Activated T-cell treated with anti-CD3 and anti-CD28 coated beads for 1 hour (primary cell): ENCODE measurements at places on chromosomes 4 and X.

DNA sequence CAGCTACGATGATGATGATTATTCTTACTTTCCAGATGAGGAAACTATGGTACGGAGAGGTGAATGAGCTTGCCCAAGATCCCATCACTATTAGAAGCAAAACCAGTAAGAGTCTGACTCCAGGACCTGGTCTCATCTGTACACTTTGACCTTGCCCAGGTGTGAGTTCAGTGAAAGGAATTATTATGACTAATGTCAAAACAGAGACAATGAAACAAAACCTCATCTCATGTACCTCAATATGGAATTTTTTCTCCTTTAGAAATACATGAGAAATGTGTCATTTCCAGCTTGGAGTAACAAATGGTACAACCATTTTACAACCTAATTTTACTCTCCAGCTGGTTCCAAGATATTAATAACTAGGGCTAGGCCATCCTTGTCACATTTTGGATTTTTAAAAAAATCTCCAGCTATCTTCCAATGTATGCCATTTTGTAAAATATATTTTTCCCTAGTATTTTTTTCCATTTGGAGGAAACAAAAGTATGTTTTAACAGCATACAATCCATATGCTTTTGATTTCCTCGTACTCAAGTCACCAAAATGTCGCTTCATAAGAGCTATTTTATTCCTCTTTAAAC, 213.8 kb downstream of the PTTG2 start:
- no peak for DNase-seq

GRCh38 chr4:577499-578450, 1.7 kb upstream of the TMEM271 start:
- DNase-seq = no peak

- no peak for DNase-seq
These were observed 586.9 kb downstream of the PCDH7 start for GRCh38 chr4:31307029-31307428.

DNA sequence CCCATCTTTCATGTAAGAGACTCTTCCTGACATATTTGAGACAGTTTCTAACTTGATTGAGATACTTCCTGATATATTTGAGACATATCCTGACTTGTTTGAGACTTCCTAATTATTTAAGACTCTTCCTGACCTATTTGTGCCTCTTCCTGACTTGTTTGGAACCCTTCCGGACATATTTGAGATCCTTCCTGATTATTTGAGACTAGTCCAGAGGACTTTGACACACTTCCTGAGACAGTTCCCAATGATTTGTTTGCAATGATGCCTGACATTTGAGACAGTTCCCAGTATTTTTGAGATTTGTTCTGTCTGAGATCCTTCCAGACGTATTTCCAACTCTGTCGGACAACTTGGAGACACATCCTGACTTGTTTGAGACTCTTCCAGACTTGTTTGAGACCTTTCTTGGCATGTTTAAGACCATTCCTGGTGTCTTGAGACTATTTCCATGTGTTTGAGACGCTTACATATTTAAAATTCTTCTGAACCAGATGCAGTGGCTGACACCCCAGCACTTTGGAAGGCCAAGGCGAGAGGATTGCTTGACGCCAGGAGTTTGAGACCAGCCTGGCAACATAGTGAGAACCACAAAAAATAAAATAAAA, 118.9 kb upstream of the USP9X start:
- DNase-seq = no peak

DNA sequence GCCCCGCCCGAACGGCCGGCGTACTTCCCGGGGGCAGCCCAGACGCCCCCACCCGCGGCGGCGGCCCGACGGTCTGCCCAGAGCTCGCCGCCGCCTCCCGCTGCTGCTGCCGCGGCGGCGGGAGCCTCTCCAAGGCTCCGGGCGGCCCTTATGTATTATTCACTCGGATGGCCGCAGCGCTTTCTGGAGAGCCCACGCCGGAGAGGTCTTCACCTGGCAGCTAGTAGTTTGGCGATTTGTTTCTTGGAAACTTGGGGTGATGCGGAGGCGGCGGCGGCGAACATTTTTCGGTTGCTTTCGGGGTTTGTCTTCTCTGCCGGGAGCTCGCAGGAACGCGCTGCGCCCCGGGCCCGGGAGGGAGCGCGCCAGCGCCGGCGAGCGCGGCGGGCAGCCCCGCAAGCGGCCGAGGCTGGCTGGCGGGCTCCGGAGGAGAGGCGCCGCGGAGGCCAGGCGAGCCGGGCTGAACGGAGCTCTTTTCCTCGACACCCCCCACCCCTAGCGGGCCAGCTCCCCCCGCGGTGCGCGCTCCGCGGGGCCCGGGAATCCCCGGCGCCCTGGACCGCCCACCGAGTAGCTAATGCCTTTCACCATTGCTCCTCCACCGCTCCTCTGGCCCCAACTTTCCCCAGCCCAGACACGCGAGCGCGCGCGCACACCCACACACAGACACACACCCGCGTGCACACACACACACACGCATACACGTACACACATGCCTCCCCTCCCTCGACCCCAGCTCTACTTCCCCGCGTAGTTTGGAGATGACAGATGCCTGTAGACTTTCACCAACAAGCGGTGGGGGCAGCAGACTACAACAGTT, 113.5 kb downstream of the DHX15 start:
- no peak for DNase-seq

GRCh38 chr4:183830438-183830985, 74.6 kb upstream of the STOX2 start:
- no peak for DNase-seq

DNA sequence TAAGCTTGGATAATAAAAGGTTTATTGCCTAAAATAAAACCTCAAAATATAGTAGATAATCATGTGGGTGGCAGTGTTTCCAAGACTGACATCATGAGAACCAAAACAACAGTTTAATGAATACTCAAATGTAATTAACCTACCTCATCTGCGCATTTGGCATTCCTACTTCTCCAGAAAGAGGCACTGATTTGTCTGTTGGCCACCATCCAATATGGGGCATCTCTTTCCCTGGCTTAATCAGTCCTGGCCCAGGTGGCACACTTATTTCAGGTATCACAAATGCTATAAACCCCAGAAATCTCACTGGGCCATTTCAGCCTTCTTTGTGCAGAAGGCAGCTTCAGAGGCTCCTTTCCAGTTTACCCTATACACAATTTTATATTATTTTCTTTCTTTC, 192.2 kb downstream of the COMMD8 start:
- no peak for DNase-seq

DNA sequence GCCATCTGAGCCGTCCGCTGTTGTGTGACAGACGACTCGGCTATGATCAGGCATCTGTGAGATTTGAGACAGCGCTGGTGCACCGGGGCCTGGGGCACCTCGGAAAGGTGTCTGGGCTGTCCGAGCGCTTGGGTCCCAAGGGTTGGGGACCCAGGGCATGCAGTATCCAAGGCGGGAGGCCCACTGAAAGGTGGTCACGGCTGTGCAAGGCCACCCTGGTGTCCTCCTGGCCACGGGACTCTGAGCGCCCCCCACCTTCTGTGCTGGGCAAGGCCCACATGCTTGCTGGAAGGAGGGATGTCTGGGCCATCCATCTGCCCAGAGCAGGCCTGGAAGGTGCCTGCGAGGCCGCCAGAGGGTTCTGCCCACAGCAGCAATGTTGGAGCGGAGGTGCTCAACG, 19.9 kb downstream of the TACC3 start:
- DNase-seq = no peak

DNA sequence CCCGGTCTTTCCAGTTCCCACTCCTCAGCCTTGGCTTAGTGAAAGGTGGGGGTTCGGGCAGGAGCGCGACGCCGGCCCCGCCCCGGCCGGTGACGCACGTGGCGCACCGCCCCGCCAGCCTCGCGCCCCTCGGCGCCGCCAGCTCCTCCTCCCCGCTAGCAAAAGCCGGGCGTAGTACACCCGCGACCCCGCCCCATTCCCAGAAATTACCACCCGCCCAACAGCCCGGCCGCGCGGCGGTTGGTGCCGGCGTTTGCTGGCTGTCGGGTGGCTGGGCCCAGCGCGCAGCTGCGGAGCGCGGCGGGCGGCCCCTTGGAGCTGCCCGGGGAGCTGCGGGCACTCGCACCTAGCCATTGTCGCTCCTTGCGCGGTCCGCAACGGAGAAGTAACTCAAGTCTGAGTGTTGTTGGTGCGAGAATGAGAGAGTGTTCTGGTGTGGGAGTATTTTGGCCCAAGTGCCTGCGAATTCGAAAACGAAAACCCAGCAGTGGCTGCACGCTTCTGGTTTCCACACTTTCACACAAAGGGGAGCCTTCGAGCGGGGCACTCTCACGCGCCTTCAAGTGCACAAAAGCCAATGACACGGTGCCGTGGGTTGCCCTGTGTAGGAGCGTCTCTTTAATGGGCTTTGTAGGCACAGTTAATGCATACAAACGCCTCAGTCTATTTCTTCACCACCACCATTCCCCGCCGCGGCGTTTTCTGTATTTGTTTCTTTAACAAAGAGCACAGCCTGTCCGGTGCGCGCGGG, 1.0 kb upstream of the ELF2 start:
- peak; percentile 82 for DNase-seq

- no peak for DNase-seq
These were observed 105.9 kb upstream of the TENM3 start for GRCh38 chr4:182137343-182137742.
